Activated CD4-positive, alpha-beta memory T cell treated with anti-CD3 and anti-CD28 coated beads for 36 hours (primary cell): ENCODE measurements at places on chromosomes 5 and 9. TPM values are rescaled to one million over a fixed set of nuclear protein-coding genes. Genes with fewer than 3 reads are reported as not detected.

GRCh38 chr5:154397652-154398406 is 48.0 kb upstream of the SAP30L start:
- H3K36me3 ChIP-seq = peaks cover 4% of the 10 kb centered on the region
- H3K4me3 ChIP-seq = no peak overlapping the region
- no peaks in the 10 kb centered on the region for H3K4me1 ChIP-seq
- no peaks in the 10 kb centered on the region for H3K27me3 ChIP-seq
- DNase-seq = no peak

GRCh38 chr9:84669288-84670137 is at the start of gene NTRK2:
Gene NTRK2, plus strand, starts transcription at chr9:84669729. Its CDS starts 1,020 bp downstream, at chr9:84670749.
- peaks cover 20% of the 10 kb centered on the region for H3K4me1 ChIP-seq
- no peak within 1 kb of the TSS for H3K27ac ChIP-seq
- no peaks in the 10 kb centered on the region for H3K36me3 ChIP-seq
- peaks cover 46% of the 10 kb centered on the region for H3K27me3 ChIP-seq
- H3K4me3 ChIP-seq = peak within 1 kb of the TSS; percentile 48

DNA sequence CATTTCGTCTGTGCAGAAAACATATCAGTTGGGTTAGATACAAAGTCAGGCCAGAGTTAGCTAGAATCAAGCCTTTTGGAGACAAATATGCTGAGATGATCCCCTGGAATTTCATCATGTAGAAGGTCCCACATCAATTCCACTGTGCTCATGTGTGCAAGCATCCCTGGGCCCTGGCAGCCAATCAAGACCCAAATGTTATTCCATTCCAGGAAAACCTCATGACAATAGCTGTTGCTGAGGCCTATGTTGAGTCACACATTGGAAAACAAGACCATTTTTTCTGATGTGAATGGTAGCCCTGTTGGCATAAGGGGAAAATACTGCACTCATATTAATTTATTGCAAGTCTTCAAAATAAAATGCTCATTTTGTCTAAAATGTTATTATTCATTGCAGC is 11.5 kb downstream of the SPOCK1 start:
- H3K4me1 ChIP-seq = no peaks in the 10 kb centered on the region
- peaks cover 2% of the 10 kb centered on the region for H3K27me3 ChIP-seq
- H3K27ac ChIP-seq = no peak overlapping the region
- H3K4me3 ChIP-seq = no peak overlapping the region
- DNase-seq = no peak

GRCh38 chr9:127495884-127496555 is 44.7 kb downstream of the LRSAM1 start:
- H3K27me3 ChIP-seq = no peaks in the 10 kb centered on the region
- peaks cover 8% of the 10 kb centered on the region for H3K36me3 ChIP-seq
- no peak overlapping the region for H3K27ac ChIP-seq

DNA sequence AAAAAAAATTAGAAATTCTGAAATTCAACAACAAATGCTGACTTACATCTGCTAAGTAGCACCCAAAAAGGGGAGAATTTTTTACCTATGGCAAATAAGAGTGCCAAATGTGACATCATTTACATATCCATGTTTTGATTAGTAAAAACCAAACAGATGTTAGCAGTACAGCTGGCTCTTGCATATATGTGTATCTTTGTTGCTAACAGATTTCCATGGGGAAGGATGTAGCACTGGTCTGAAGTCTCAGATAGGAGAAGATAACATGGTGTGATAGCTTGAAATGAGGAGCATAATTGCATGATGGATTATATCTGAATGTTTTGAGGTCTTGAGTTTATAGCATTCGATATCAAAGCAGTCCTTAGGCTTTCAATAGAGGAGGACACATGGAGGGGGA is 17.5 kb downstream of the PIK3R1 start:
- H3K4me1 ChIP-seq = peaks cover 78% of the 10 kb centered on the region
- no peaks in the 10 kb centered on the region for H3K27me3 ChIP-seq
- peaks cover 5% of the 10 kb centered on the region for H3K36me3 ChIP-seq
- no peak overlapping the region for H3K4me3 ChIP-seq
- DNase-seq = no peak

DNA sequence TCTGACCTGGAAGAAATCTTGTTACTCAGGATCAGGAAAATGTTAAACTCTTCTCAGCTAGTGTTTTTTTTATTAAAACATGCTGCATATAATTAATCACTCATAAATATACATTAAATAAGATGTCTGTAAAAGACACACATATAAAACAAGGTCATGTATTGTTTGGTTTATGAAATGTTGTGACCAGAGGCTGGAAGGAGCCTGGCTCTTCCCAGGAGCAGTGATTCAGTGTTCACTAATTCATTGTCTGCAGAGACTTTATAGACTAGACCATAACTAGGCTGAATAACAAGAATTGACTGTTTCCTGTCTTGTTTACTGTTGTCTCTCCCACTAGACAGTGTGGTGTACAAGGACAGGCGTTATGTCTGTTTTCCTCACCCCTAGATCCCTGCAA is 49.1 kb upstream of the ANKRD55 start:
- H3K27me3 ChIP-seq = no peaks in the 10 kb centered on the region
- no peak for DNase-seq

GRCh38 chr5:56813302-56813701 is 2.0 kb upstream of the MAP3K1 start:
- DNase-seq = no peak
- H3K4me1 ChIP-seq = peaks cover 24% of the 10 kb centered on the region
- no peaks in the 10 kb centered on the region for H3K36me3 ChIP-seq
- no peaks in the 10 kb centered on the region for H3K27me3 ChIP-seq

DNA sequence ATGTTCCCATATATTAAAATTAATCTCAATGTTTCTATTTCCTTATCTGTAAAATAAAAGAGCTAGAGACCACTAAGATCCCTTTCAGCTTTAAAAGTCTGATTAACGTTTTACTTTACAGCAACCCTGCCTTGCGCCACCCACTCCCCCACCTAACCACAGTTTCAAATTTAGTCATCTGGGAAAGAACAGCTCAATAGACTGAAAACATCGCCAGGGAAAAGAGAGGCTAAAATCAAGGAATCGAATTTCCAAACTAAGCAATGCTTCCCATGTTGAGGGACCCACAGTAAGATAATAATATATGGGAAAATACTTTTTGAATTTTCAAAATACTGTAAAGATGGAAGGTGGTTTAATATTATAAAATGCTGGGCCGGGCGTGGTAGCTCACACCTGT is 6.6 kb downstream of the SAXO1 start:
- peaks cover 1% of the 10 kb centered on the region for H3K36me3 ChIP-seq
- H3K27me3 ChIP-seq = peaks cover 14% of the 10 kb centered on the region
- H3K4me3 ChIP-seq = no peak overlapping the region
- H3K4me1 ChIP-seq = peaks cover 10% of the 10 kb centered on the region
- no peak overlapping the region for H3K27ac ChIP-seq

GRCh38 chr5:135120951-135121350 is 86.9 kb upstream of the PITX1 start:
- no peak overlapping the region for H3K4me3 ChIP-seq
- no peak for DNase-seq
- no peaks in the 10 kb centered on the region for H3K4me1 ChIP-seq

- no peak overlapping the region for H3K27ac ChIP-seq
- H3K27me3 ChIP-seq = no peaks in the 10 kb centered on the region
- H3K4me3 ChIP-seq = no peak overlapping the region
- no peaks in the 10 kb centered on the region for H3K4me1 ChIP-seq
- DNase-seq = no peak
Observed at GRCh38 chr5:169988206-169988605, 7.9 kb upstream of the INSYN2B start.

GRCh38 chr5:84478603-84479002 is 93.9 kb upstream of the EDIL3 start:
- no peaks in the 10 kb centered on the region for H3K36me3 ChIP-seq
- H3K27me3 ChIP-seq = no peaks in the 10 kb centered on the region
- H3K4me3 ChIP-seq = no peak overlapping the region
- H3K4me1 ChIP-seq = no peaks in the 10 kb centered on the region
- no peak for DNase-seq

- H3K4me1 ChIP-seq = no peaks in the 10 kb centered on the region
- peaks cover 11% of the 10 kb centered on the region for H3K27me3 ChIP-seq
- no peak for DNase-seq
- no peak overlapping the region for H3K27ac ChIP-seq
- H3K36me3 ChIP-seq = no peaks in the 10 kb centered on the region
Observed at GRCh38 chr5:123028222-123028621, 8.3 kb downstream of the PPIC start.

DNA sequence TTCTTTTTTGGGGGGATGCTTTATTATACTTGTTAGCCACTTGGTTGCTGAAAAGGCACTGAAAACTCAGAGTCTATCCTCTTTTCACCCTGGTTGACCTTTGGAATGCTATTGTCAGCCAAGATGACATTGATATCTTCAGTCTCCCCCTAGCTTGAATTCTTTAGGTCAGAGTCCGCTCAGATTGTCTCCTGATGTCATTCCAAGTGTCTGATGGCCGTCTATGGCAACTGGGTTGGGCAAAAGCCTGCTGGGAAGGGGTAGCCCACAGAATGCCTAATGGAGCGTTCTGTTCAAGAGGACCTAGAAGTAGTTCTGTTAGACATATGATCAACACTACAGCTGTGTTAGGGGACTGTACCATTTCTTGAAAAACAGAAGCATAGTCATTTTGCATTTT is 9.7 kb upstream of the MEF2C start:
- peaks cover 26% of the 10 kb centered on the region for H3K27me3 ChIP-seq
- no peak for DNase-seq
- H3K4me1 ChIP-seq = peaks cover 4% of the 10 kb centered on the region
- H3K27ac ChIP-seq = no peak overlapping the region

DNA sequence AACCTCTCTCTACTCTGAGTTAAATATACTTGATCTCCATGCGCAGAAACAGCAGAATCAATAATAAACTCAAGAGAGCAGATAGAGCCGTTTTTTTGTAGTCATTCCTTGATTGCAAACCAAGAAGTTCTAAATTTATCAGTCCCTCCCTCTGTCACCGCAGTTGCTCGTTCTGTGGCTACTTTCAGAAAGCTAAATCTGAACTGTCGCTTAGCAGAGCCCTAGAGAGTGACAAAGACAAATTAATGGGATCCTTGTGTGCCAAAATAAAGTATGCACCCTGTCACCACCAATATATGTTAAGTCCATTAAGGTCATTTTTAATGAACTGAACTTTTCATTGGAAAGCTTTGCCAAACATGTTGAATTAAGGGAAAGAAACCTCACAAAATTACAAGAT is 218.3 kb downstream of the ADAMTSL1 start:
- DNase-seq = no peak
- no peaks in the 10 kb centered on the region for H3K36me3 ChIP-seq
- H3K4me1 ChIP-seq = no peaks in the 10 kb centered on the region
- no peak overlapping the region for H3K4me3 ChIP-seq
- H3K27me3 ChIP-seq = no peaks in the 10 kb centered on the region

DNA sequence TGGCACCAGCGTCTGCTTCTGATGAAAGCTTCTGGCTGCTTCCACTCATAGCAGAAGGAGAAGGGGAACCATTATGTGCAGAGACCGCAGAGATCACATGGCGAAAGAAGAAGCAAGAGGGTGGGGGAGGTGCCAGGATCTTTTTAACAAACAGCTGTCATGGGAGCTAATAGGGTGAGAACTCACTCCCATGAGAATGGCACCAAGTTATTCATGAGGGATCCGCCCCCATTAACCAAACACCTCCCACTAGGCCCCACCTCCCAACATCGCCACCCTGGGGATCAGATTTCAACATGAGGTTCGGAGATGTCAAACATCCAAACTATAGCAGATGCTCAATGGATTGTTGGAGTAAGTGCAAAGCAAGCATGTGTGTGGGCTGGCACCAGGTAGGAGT is 125.8 kb upstream of the SLIT3 start:
- H3K4me3 ChIP-seq = no peak overlapping the region
- DNase-seq = no peak
- H3K36me3 ChIP-seq = no peaks in the 10 kb centered on the region
- no peak overlapping the region for H3K27ac ChIP-seq

GRCh38 chr9:89670114-89670513 is 65.3 kb downstream of the GADD45G start:
- DNase-seq = no peak
- H3K4me1 ChIP-seq = peaks cover 3% of the 10 kb centered on the region
- H3K4me3 ChIP-seq = no peak overlapping the region
- H3K27me3 ChIP-seq = no peaks in the 10 kb centered on the region
- no peaks in the 10 kb centered on the region for H3K36me3 ChIP-seq
- H3K27ac ChIP-seq = no peak overlapping the region

GRCh38 chr5:38557308-38557710 is 863 bp upstream of the LIFR start:
- H3K27me3 ChIP-seq = peaks cover 52% of the 10 kb centered on the region
- H3K36me3 ChIP-seq = no peaks in the 10 kb centered on the region
- peak overlapping the region; percentile 75 for H3K4me3 ChIP-seq
- peaks cover 8% of the 10 kb centered on the region for H3K4me1 ChIP-seq
- no peak for DNase-seq

DNA sequence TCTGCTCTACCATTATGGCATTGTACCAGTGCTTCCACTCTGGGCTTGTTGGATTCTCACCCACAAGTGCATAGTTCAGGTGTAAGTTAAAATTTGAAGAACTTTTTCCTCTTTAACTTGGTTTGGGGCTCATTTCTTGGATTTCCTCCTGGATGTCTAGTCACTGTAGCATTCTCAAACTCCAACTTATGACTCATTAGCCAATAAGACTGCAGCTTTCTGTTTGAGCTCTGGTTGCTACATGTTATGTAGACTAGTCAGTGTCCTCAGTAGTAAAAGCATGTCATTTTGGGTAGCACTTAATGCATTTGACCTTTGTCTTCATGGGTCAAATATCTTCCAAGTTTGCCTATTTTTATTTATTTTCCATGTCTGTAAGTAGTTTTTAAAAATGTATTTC is 790.8 kb downstream of the BRINP1 start:
- H3K27ac ChIP-seq = no peak overlapping the region
- H3K36me3 ChIP-seq = no peaks in the 10 kb centered on the region
- H3K4me3 ChIP-seq = no peak overlapping the region

- peak; percentile 11 for DNase-seq
- no peak within 1 kb of the TSS for H3K27ac ChIP-seq
- H3K36me3 ChIP-seq = no peaks in the 10 kb centered on the region
- H3K27me3 ChIP-seq = peaks cover 28% of the 10 kb centered on the region
Observed at GRCh38 chr5:120463991-120464626, at the start of gene PRR16. Gene PRR16, plus strand, starts transcription at chr5:120464300.

GRCh38 chr5:1671351-1671750 is 128.3 kb downstream of the MRPL36 start:
- H3K27me3 ChIP-seq = peaks cover 47% of the 10 kb centered on the region
- peaks cover 5% of the 10 kb centered on the region for H3K4me1 ChIP-seq
- no peak overlapping the region for H3K27ac ChIP-seq
- no peak overlapping the region for H3K4me3 ChIP-seq
- no peak for DNase-seq
- no peaks in the 10 kb centered on the region for H3K36me3 ChIP-seq

- H3K36me3 ChIP-seq = no peaks in the 10 kb centered on the region
- no peak overlapping the region for H3K4me3 ChIP-seq
Observed at GRCh38 chr9:126397056-126397455, 70.4 kb downstream of the MVB12B start.

RGMB gene
- 3.3 TPM for total RNA-seq

BTNL9 gene
- not detected for total RNA-seq

NFIL3 gene
- total RNA-seq = 104 TPM

HTR1A gene
- total RNA-seq = not detected

C9orf43 gene
- total RNA-seq = 0.65 TPM

RAPGEF1 gene
- total RNA-seq = 92.3 TPM

TRIM23 gene
- 5.3 TPM for total RNA-seq

OR1L1 gene
- not detected for total RNA-seq

SPATA31C1 gene
- not detected for total RNA-seq

NEUROG1 gene
- not detected for total RNA-seq

PRLR gene
- total RNA-seq = not detected
